Neural progenitor cell (in vitro differentiated cells): ENCODE measurements at places on chromosomes 7 and 10.
A peak's percentile ranks its signal among the peaks of the same experiment; 100 is the strongest.

DNA sequence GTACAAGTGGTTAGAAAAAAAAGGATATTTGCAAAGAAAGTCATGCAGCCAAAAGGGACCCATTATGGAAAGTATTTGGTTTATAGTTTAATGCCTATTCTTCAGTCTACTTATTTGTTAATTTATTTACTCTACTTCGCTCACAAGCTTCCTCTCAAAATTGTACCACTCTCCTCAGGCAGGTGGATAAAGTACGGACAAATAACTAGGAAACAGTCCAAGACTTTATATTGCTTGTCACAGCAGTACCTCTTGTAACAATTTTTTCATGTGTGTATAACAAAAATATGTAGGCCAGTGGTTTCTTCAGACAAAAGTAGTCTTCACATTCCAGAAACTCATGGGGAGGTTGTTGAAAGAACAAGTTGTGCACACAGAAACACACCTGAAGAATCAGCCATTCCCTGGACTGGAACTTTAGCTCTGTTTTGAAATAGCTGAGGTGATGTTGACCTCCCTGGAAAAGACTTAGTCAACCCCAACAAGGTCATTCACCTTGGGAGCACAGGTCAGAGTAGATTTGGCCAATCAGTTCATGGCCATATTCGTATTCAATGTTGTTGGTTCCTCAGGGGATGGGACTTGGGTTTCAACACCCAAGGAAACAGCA is 73.4 kb downstream of the TES start:
- DNase-seq, result no peak

- no peak for DNase-seq
Measured at GRCh38 chr7:44415047-44415446, 75.4 kb downstream of the NUDCD3 start.

DNA sequence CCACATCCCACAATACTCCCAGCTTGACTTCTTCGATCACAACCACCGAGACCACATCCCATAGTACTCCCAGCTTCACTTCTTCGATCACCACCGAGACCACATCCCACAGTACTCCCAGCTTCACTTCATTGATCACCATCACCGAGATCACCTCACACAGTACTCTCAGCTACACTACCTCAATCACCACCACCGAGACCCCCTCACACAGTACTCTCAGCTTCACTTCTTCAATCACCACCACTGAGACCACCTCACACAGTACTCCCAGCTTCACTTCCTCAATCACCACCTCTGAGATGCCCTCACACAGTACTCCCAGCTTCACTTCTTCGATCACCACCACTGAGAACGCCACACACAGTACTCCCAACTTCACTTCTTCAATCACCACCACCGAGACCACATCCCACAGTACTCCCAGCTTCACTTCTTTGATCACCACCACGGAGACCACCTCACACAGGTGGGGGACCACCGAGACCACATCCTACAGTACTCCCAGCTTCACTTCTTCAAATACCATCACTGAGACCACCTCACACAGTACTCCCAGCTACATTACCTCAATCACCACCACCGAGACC is 8.6 kb downstream of the MUC3A start:
- no peak for DNase-seq

DNA sequence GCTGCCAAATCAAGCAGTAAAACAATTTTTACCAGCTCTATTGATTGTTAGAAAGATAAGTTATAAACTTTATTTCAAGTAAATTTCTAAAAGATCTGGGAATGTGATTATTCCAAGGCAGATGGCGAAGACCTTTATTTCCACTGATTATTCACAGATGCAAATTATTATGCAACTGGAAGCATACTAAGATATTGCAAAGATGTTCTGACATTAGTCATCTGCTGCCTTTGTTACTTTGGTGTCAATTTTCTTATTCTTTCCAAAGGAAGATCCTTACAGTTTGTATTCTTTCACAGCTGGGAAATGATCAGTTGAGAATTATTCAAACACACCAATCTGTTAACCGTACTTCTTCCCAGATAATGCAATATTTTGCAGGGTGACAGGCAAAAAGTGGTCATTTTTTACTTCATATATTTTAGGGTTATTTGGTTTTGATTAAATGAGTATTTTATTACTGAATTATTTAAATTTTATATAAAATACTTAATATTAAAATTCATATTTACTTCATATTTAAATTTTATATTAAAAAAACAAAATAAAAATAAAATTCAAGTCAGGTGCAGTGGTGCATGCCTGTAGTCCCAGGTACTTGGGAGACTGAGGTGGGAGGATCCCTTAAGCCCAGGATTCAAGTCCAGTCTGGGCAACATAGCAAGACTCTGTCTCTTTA is 171.3 kb downstream of the FZD1 start:
- no peak for DNase-seq

GRCh38 chr7:106270122-106270977 is 14.4 kb downstream of the NAMPT start:
- no peak for DNase-seq

DNA sequence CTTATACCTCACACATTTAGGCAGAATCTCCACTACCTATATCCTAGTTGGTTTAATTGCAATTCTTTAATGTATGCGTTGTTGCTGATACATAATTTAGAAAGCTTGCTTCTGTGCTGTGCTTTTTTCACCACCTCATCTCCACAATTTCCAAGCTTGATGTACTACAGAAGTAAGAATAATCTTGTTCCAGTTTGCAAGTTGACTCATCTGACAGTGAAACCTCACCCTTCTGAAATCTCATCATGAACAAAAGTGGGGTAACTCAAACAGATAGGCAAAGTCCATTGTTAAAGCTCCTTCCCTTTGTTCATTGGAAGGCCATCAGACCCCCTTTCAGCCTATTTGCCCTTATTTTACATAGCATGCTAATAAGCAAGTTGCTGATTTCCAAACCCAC is 13.6 kb downstream of the EIF4EBP2 start:
- no peak for DNase-seq

DNA sequence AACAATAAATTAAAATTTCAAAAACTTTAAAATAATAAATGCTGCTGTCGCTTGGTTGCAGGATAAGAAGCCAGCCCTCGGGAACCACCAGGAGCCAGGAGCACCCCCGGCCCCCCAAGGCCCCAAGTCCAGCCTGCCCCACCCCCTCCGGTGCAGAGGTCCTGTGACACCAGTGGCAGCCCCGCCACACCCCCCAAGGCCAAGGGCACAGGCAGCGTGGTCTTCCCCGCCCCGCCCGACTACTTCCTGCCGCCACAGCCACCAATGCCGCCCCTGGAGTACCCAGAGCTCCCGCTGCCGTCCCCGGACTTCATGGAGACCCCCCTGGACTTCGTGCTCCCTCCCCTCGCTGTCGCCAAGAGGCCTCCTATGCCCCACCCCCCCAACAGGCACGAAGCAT is 44.5 kb upstream of the PDSS1 start:
- DNase-seq, result no peak

GRCh38 chr7:159097661-159098423 is 46.8 kb downstream of the VIPR2 start:
- DNase-seq, result peak; percentile 49

DNA sequence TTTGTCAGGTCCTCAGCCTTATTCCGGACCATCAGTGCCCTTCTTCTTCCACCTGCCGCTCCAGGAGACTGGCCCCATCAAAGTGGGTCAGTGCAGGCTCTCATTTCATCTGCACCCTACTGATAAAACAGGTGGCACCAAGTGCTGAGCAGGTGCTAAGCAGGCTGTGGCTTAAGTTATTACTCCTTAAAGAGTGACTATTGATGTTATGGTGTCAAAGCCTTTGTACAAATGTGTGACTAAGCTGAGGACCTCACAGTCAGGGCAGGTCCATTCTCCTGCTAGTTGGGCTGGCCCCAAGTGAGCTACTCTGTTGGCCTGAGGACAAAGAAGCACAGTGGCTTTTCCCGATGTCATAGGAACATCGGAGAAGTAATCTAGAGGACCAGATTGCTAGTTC is 11.2 kb upstream of the CALD1 start:
- no peak for DNase-seq

DNA sequence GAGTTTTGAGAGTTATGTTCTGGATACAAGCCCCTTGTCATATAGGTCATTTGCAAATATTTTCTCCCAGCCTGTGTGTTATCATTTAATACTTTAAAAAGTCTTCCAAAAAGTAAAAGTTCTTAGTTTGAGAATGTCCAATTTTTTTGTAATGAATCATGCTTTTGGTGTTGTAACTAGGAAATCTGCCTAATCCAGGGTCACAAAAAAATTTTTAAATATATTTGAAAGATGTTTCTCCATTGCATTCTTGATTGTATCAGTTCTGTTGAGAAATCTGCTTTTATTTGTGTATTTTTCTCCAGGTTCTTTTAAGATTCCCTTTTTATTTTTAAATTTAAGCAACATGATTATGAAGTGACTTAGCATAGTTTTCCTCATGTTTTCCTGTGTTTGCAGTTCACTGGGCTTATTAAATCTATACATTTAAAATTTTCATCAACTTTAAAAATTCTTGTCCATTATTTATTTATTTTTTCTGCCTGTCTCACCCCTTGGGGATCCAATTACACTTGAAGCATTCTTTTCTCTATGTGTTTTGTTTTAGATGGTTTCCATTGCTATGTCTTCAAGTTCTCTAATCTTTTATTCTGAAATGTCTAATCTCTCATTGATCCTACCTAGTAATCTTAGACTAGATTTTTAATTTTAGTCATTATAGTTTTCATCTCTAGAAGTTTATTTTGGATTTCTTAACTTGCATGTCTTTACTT is 47.0 kb downstream of the CCDC71L start:
- DNase-seq, result no peak

DNA sequence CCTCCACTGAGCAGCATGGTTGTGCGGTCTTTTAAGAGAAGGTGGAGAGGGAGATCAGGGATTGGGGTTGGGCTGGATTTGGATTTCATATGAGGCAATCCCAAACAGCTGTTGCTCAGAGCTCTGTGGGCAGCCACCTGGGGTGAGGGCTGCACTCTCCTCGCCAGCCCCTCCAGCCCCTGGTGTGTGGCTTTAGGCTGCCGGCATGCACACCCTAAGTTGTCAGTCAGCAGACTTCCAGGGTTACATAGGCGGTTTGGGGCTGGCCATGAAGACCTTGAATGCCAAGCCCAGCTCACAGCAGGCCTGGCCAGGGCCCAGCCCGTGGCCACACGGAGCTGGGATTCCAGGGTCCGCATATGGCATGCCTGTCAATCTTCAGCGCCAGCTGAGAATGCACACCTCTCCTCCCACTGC is 54.8 kb downstream of the ZMIZ1 start:
- no peak for DNase-seq

- DNase-seq, result no peak
Measured at GRCh38 chr7:116340943-116341907, 130.9 kb downstream of the TES start.

- no peak for DNase-seq
Measured at GRCh38 chr7:149604521-149604920, 106.9 kb upstream of the ZNF746 start.

GRCh38 chr10:116146372-116147140 is 126.5 kb downstream of the GFRA1 start:
- DNase-seq, result no peak

- DNase-seq, result no peak
Measured at GRCh38 chr10:79459243-79459642, 13.8 kb upstream of the ZCCHC24 start.

- no peak for DNase-seq
Measured at GRCh38 chr10:96367470-96367869, 8.7 kb upstream of the OPALIN start.

DNA sequence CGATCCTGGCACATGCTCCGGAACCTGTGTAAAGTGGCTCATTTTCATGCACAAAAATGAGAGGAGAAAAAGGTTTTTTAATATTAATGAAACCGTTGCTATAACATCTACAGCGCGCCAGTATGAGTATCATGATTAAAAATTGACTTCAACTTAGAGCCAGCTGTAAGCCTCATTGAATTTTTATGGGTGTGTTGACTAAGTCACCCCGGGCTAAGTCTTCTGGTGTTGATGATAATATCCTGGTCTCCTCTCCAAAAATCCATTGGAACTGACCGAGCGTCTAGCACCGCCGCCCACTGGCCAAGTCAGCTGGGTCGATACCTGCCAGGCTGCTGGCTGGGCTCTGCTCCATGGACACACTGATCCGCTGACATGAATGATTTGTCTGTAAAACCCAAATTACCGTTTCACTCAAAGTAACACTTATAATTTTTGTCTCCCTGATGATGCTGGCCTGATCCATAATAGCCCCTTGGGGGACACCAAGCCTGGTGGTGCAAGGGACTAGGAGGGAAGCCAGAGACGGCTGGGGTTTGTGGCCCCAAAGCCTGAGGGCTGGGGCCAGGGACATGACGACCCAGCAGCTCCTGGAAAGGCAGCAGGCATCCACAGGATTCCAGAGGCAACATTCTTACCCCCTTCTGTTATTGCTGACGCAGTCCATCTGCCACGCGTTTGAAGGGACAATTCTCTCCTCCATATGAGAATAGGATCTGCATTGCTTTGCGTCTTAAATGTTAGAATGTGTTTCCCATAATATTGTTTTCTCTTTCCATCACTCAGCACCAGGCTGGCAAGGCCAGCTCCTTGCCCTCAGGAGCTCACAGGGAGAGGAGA is 131.0 kb upstream of the PPP2R2D start:
- no peak for DNase-seq

DNA sequence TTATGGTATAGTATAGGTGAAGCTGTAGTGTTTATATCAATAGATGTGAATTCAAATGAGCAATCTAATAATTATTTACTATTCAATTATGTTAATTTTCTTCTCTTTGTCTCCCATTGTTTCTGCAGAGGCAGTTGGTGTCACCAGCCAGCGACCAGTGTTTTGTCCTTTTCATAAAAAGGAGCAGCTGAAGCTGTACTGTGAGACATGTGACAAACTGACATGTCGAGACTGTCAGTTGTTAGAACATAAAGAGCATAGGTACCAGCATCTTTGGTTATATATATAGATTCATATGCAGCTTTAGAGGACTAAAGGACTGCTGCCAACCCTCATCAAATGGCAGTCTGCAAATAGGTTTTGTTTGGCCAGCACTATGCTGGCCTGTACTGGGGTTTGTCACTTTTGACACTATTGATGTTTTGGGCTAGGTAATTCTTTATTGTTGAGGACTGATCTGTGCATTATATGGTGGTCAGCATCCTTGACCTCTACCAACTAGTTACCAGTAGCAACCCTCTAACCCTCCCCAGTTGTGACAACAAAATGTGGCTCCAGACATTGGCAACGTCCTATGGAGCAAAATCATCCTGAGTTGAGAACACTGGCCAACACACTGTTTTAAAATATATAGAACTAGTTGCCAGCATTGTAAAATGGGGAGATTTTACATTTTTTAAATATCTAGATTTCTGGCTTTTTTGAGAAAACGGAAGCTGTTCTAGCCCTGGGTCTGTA is 59.2 kb downstream of the TRIM24 start:
- DNase-seq, result no peak

- peak; percentile 83 for DNase-seq
Measured at GRCh38 chr7:25098096-25099046, 26.7 kb downstream of the CYCS start.

GRCh38 chr7:132730105-132730504 is 153.8 kb upstream of the PLXNA4 start:
- no peak for DNase-seq

- no peak for DNase-seq
Measured at GRCh38 chr7:155228894-155229293, 68.8 kb upstream of the INSIG1 start.

GRCh38 chr7:127933146-127933545 is 98.1 kb downstream of the LRRC4 start:
- no peak for DNase-seq

- no peak for DNase-seq
Measured at GRCh38 chr7:155449869-155450557, 7.9 kb upstream of the EN2 start.

GRCh38 chr7:157856873-157857577 is 520.2 kb downstream of the DNAJB6 start:
- no peak for DNase-seq

- no peak for DNase-seq
Measured at GRCh38 chr7:55177068-55177530, 158.3 kb downstream of the EGFR start.
